T47D (cell line): ENCODE measurements at places on chromosomes 4 and X.

DNA sequence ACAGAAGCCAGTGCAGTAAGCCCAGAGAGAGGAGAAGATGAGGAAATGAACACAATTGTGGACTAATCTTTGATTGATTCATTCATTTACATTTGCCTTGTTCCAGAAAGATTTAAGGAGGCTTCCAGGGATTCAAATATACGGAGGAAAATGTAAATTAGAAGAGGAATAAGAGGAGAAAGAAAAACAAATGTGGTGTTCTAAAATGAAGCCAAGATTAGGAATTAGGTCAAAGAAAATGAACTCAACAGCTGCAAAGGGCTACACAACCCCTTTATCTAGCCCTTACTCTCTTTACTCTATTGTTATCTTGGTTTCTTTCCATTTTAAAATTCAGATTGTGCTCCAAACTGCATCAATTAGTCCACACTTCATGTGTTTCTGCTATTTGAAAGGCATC, 196.8 kb downstream of the SPATA18 start:
- no peak for DNase-seq

DNA sequence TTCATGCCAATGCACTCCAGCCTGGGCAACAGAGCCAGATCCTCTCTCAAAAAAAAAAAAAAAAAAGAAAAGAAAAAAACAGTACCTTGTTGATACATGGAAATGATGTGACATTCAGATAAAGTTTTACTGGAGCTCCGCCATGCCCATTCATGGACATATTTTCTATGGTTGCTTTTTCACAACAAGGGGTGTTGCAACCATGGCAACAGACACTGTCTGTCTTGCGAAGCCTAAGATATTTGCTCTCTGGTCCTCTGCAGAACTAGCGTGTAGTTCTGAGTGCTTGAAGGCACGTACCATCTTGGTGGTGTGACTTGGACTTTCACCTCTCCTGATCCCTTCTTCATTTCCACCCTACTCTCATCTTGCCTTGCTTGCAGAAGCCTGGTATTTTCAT, 53.2 kb downstream of the TBL1X start:
- DNase-seq = no peak

DNA sequence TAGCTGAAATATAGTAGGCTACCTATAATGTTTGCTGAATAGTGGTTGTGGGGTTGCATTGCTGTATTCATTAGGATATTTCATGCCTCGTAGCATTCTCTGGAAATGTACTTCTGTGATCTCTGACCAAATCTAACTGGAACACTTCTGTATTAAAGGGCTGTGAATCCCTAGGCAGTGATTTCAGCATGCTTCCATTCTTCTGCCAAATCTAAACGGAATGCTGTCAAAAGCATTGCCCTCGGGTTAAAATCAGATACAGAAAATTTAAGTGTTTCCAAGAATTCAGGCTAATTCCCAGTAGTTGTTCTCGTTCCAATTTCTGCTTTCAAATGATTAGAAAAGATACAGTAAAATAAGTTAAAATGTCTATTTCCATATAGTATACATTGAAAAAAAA, 1847.5 kb upstream of the IGFBP7 start:
- no peak for DNase-seq

DNA sequence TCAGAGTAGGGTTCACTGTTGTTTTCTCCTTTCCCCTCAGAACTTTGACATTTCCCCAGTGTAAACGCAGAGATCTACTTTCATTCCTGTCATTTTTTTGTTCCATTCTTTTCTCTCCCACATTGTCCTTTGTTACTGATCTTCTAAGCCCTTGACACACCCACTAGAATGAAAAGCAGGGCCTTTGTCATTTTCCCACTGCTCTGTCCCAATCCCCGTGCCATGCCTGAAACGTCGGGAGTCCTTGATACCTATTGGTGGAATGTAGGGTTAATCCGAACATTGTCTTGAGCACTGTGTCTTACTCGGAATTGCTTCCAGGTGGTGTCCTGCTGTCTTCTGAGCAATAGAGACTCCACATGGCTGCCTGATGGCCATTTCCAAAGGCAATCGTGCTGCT, 887.1 kb upstream of the FRG1 start:
- DNase-seq = no peak

- DNase-seq = no peak
Measured at GRCh38 chr4:133565379-133565778, 416.3 kb downstream of the PCDH10 start.

GRCh38 chrX:42491137-42491907, 286.6 kb downstream of the PPP1R2C start:
- no peak for DNase-seq

DNA sequence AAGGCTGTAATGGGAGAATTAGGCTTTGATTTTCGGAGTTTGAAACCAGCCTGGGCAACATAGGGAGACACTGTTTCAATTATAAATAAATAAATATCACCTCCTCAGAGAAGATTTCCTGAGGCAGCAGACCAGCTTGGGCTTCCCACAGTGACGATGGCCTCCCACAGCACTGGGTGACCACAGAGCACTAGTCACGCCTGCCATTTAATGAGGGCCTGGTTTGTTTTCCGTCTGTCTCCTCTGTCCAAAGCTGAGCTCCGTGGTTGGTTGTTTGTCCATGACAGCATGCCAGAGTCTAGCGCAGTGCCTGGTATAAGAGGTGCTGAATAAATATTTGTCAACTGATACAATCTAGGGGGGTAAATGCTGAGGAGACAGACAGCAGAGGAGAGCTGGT, 10.4 kb upstream of the PDGFRA start:
- no peak for DNase-seq

- no peak for DNase-seq
Measured at GRCh38 chr4:39045827-39046221, 13.6 kb upstream of the TMEM156 start.

GRCh38 chrX:38746102-38746501, 55.2 kb upstream of the MID1IP1 start:
- DNase-seq = no peak

DNA sequence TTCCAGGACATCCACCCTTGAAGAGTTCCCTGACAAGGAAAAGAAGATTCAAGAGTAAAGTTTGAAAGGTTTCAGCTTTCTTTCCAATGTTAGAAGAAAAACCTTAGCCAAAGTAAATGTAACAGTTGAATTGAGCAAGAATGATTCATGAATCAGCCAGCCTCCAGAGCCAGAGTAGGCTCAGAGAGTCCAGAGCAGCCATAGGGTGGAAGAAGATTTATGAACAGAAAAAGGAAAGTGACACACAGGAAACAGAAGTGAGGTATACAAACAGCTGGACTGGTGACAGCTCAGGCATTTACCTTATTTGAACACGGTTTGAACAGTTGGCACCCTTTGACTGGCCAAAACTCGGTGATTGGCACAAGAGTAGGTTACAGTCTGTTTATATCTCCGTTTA, 63.2 kb downstream of the QDPR start:
- no peak for DNase-seq

- peak; percentile 16 for DNase-seq
Measured at GRCh38 chr4:10622728-10623127, 61.8 kb downstream of the CLNK start.

DNA sequence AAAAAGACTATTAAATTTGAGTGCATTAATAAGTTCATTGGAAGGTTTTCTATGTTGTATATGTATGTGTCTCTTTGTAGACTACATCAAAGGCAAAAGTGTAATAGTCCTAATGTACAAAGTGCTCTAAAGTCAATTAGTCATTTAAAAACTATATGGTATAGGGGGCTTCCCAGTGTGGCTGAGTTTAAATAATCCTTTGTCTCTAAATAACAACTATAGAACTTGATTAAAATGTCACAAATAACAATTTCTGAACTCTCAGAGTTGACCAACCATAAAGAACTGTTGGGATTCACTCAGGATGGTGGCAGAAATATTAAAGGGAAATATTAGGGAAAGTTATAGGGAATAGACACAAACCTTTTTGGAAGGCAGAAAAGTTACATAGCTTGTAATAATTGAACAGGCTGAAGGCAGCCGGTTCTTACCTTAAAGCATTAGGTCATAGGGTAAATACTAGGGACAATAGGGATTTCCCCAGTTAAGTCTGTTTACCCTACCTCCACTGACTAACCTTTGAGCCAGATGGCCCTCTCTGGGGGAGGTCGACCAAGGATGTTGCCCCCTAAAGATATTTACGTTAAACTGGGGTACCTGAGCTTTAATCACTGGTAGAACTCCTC, 1054.2 kb downstream of the ARAP2 start:
- DNase-seq = no peak

DNA sequence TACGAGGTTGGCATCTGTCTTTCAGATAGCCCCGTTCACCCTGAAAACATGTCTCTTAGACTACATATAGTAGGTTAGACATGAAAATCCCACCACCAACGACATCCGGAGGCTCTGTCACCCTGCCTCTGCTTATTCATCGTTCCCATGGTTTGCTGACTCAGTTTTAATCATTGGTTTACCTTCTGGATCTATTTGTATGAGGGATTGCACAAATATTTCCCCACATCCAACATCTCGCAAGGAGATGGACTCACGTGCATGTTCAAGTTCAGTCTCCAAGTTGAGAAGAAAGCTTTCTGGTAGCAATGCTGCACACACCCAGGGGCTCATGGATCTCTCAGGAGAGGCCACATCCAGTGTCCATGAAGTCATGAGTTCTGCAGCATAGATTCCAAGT, 10.8 kb downstream of the CETN2 start:
- no peak for DNase-seq

GRCh38 chrX:111040377-111041017, 55.5 kb upstream of the PAK3 start:
- DNase-seq = no peak

DNA sequence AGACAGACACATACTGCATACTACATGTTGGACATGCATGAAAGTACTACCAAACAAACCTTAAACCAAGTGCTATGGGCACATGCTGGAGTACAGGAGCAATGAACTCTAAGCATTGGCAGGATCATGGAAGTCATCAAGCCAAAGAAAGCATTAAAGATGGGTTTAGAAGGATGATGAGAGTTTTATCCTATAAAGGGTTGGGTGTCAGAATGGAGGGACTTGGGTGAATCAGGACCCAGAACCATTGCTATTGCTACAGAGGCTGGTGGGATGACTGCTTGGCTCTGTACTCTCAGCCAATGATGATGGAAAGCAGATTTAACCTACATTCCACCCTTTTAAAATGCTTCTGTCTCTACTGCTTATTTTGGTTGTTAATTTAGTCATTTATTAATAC, 233.9 kb upstream of the EDA2R start:
- no peak for DNase-seq

GRCh38 chrX:155612312-155613224, at the start of gene TMLHE:
TMLHE (minus strand) TSS chrX:155612952; CDS start chrX:155545276, 67,676 bp downstream.
- DNase-seq = peak; percentile 50

DNA sequence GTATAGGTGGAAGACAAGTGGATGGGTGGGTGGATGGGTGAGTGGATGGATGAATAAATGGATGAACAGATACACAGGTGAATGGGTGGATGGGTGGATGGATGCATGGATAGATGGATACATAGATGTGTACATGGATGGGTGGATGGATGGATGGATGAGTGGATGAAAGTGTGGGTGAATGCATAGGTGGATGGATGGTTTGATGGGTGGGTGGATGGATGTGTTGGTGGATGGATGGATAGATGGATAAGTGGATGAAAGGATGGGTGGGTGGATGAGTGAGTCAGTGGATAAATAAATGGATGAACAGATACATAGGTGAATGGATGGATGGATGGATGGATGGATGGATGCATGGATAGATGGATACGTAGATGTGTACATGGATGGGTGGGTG, 1.6 kb downstream of the CRLF2 start:
- no peak for DNase-seq

DNA sequence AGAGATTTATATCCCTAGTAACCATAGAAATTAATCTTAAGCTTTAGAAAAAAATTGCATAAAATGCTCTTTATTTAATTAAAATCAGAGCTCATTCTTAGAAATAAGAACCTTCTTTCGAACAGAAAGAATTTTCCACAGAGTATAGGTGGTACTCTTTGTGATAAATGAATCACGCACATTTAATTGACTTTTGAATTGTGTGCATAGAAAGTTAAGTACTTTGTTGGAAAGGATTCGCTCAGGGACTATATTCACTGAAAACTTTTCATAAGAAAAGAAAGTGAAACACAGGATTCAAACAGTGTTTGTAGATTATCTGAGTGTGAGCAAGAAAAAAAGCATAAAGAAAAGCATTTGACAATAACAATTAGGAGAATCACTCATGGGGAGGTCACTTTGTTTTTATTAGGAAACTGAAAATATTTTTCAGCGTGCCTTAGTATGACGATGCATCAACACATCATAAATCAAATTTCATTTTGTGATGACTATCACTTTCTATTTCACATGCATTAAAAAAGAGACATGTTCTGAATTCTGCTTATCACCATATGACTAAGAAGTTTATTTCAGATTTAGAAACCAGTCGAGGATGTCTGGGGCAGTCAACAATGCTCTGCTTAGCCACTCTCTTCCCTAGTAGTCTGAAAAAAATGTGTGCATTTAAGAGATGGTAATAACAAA, 49.5 kb downstream of the STX18 start:
- no peak for DNase-seq
